ENCODE measurements at places on chromosomes 7 and 10.

- no peak for DNase-seq
These were observed 7.4 kb upstream of the TRPV6 start for GRCh38 chr7:142892951-142893350.

DNA sequence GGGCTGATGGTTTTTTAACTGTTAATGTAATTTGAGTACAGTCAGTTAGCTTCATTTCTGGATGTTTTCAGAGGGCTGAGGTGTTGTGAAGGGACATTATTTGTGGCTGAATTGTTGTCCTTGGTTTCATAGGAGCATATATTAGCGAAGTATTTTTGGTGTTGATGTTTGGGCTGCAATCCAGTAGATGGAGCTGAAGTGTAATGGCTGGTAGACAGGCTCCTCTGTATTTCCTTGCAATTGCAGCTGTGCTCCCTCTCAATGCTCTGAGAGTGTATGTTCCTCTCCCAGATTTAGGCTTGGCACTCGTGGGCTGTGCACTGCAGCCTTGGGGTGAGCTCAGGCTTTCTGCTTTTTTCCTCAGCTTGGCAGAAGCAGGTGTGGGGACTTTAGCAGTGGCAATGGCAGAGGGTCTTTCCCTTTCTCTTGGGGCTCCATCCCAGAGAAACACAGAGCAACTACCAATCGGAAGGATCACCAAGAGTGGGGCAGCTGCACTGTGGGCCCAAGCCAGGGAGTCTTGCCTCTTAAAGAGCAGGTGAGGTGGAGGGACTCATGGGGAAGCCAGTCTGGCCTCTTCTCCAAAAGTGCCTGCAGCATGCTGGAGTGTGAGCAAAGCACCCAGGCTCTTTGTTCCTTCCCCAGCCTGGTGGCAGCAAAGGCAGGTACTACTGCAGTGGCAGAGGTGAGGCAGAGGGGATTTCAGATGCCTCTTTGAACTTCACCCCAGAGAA lies 544.4 kb downstream of the SH2D4B start:
- no peak for DNase-seq

DNA sequence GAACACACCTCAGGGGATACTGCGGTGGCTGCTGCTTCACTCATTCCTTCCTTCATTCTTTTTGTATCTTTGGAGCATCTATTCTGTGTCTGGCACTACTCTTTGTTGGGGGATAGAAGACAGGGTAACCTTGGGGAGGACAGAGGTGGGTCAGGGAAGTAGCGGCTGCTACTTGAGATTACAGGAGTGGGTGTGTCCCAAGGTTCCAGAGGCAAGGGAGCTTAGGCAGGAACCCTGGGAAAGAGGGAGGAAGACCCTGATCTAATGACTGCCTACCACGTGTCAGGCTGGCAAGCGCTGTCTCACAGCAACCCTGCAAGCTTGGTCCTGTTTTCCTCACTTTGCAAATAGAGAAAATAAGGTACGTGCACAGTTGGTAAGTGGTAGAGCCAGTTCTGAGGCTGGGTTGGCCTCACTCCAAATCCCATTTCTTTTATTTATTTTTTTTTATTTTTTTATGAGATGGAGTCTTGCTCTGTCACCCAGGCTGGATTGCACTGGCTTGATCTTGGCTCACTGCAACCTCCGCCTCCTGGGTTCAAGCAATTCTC lies 985.9 kb upstream of the ZNF722 start:
- DNase-seq: no peak

DNA sequence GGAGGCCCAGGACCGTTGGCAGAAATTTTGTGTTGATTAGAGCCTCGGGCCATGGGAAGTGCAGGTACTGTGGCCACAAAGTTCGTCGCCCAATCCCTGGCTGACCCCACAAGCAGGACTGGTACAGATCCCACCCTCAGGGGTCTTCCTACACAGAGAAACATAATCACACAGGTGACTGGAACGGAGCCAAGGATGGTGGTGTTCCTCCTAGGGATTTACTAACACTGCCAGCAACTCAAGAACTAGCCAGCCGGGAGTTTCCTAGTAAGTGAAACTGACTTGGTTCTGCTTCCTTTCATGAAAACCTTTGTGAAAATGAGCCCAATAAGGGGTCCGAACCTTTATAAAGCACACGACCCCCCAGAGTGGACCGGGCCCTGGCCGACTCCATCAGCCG lies 5.7 kb downstream of the CUX1 start:
- no peak for DNase-seq

GRCh38 chr7:140624392-140625191 lies 16.0 kb downstream of the DENND2A start:
- DNase-seq: no peak

GRCh38 chr7:96430356-96430755 lies 108.5 kb upstream of the SLC25A13 start:
- DNase-seq: no peak

GRCh38 chr10:95988702-95989101 lies 54.7 kb upstream of the CCNJ start:
- DNase-seq: no peak

DNA sequence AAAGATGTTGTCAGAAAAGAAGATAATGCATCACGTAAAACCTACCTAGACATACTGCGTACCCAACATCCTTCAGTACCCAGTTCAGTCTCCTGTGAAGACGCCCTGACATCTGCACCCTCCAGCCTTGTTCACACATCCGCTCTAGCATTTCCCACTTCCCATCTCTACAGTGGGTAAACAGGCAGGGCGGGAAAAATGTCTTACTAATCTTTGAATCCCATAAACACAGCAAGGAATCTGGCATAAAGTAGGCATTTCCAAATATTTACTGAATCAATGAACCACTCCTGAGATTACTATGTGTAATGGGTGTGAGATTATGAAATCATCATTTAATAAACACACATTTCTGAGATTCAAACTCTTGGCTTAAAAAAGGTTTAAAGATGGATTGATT lies 132.8 kb downstream of the GLI3 start:
- DNase-seq: no peak

GRCh38 chr7:101910991-101911799 lies 93.8 kb downstream of the CUX1 start:
- DNase-seq: no peak

DNA sequence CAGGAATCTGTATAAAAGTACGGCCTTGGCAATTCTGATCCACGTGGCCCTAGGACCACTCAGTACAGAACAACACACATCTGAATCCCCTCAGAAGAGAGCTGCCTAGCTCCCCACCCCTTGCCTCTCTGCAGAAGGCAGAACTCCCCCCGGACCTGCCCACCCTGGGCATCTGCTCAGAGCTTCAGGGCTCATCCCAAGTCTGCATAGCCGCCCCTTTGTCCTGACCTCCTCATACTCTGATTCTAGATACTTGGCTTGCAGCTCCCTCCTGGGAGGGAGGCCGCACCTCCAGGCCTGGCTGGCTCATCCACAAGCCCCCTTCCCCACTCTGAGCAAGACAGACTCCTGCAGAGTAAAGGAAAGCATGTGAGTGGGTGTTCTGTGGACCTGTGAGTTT lies 49.6 kb downstream of the GRID1 start:
- DNase-seq: no peak

DNA sequence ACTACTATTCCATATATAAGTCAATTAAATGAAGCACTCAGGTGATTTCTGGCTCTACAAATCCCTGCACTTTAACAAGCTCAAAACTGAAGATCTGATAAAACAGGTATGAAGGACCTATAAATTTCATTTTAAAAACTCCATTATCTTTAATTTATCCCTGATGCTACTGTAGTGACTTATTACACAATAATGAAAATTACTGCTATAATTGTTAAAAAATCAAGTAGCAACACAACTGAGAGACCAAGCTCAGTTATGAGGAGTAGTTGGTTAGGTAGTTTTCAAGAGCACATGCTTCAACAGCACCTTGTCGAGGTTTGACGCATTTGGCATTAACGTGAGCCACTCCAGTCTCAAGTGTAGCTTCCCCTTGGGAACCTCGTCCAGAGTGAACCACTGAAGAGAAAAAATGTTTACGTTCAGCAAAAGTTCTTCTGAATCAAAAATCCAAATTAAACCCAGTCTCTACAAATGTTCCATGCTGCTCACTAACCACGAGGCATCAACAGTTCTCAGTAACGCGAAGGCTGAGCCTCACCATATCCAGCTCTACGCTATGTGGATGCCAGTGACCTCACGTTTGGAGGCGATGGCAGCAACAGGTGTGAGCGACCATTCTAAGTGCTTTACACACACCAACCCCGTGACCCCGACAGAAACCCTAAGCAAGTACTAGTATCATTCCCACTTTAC lies 55.3 kb upstream of the NCAPG2 start:
- no peak for DNase-seq

DNA sequence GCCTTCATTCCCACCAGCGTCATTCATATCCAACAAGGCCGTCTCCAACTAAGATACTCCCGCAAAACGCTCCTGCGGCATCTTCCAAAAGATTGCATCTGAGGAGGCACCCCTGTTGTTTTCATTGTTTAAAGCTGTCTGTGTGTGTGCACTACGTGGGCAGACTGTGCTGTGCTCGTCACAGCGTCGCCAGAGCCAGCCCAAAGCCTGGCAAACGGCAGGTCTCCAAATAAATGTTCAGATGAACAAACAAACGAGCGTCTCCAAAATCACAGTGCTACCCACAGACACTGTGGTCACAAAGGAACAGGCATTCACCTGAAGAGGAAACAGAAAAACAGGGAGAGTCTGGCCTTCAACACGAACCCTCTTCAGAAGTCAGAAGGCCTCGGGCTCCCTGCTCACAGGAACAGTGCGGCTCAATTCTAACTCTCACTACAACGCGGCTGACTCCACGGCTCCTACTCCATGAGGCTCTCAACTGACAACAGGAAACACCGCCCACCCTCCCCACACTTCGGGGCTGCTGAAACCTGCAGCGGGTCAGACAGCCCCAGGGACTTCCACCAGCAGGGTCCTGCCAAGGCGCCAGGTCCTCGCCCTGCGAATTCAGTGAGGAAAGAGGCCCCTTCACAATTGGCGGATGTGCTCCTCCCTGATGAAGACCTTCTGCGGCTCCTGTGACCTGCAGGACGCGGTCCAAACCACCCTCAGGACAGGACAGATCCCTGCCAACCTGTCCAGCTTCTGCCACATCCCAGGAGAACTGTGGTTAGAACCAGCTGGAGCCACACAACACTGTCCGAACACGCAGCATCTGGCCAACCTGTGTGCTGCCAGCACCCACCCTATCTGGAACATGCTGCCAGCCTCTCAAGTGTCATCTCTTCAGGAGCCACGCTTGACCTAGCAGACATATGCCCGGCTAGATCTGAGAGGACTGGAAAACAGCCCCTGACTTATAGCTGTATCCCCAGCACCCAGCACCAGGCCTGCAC lies 36.1 kb downstream of the MAD1L1 start:
- DNase-seq: no peak

DNA sequence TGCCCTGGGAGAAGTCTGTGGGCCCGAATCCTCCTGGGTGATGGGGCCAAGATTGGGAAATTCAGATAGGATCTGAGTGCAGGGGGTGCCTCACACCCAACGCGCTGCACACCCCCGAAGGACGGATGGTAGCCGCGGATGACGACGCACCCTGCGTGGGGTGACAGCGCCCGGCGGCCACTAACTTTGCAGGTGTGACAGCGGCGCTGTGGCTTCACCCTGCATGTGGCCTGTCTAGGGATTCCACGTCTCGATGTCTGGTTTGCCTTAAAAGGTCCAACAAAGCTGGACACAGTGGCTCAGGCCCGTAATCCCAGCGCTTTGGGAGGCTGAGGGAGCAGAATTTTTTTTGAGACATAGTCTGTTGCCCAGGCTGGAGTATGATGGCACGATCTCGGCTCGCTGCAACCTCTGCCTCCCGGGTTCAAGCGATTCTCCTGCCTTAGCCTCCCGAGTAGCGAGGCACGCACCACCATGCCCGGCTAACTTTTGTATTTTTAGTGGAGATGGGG lies 18.6 kb downstream of the ADAP1 start:
- no peak for DNase-seq

DNA sequence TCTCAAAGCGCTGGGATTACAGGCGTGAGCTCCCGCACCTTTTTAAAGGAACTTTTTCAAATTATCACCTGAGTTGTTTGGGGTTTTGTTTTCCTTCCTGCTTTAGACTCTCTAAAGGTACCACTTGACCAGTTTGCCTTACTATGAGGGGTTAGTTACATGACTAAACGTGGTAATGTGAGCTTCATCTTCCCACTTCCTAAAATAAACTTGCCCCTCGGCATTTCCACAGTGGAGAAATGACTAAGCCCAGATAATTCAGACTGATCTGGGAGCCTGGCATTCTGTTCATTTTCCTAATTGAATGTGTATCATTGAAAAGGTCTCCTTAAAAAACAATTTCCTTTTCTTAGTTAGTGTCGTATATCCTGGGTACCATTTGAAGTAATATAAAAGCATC lies 163.4 kb downstream of the PLXDC2 start:
- no peak for DNase-seq

DNA sequence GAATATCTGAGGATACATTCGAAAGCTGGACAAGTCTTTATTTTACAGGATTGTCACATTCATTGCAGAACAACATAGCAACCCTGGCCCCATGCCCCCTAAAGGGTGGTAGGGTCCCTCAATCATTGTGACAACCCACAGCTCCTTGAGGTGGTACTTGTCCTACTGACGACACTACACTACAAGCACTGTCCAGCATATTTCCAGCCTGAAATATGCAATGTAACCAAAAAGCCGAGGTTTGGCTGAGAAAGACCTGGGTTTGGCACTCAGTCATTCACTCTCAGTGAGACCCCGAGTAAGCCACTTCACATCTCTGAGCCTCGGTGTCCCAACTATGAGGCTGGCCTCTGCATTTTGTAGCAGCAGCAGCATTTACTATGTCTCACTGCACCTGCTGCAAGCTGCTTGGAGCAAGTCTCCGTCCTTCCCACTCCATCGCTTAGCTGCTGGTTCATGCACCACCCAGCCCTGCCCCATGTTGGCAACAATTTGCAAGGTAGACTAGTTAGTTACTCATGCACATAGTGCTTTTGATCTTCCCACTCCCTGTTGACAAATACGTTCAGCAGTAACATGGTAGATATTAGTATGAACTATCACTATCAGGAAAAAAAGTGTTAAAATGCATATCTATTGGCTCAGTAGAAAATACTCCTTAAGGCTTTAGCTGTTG lies 43.6 kb upstream of the TNPO3 start:
- DNase-seq: no peak

DNA sequence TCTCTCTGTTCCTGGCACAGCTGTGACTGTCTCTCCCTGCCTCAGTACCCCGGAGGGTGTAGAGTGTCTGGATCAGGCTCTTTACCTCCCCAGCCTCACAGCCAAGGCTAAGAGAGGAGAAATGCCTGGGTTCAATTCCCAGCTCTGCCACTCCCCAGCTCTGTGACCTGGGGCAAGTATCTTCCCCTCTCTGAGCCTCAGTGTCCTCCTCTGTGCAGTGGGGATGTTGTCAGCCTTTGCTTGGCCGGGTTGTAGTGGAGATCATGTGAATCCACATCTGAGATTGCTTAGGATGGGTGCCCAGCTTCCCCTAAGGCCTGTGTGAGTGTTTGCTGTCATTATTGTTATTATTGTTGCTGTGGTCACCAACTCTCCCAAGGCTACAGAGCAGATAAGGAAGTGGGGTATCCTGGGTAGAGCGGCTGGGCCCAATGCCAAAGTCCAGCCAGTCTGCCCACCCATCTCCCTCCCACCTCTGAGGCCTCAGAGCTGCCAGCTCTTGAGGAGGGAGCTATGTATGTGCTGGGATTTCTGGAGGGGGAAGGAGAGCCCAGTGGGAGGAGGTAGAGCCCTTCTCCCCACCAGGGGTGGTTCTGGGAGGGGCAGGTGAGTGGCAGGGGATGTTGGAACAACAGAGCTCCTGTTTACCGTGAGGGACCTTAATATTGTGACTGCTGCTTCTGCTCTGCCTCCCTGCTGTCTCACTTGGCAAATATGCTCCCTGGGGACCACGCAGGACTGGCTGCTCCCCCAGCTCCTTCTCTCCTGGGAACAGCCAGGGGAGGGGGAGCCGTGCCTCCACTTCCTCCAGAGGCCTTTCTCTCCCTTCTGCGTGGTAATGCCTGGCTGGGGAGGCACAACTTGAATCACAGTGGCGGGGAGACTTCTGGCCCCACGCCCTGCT lies 170.5 kb downstream of the RPS24 start:
- DNase-seq: no peak
